ENCODE measurements at places on chromosomes 7 and 10.

- DNase-seq: no peak
These were observed 21.3 kb upstream of the ZMIZ2 start for GRCh38 chr7:44727158-44727936.

DNA sequence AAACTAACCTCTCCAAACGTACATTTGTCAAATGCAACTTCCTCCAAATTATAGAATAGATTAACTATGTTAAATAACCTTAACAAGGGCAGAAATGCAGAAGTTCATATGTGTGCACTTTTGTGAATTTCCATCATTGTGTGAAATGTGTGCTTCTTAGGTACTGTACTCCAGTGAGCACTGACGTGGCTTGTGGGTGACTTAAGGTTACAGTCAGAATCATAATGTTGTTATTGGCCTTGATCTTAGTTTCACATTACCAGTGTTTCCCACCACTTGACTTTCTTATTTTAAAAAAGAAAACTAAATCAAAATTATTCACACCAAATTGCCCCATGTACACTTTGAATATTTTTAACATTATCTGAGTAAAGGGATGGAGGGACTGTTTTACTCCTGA is 155.1 kb upstream of the FZD8 start:
- no peak for DNase-seq

GRCh38 chr7:84524714-84525694 is 330.4 kb upstream of the SEMA3A start:
- DNase-seq: no peak

- DNase-seq: no peak
These were observed 244.5 kb downstream of the KIAA1217 start for GRCh38 chr10:24453404-24453830.

DNA sequence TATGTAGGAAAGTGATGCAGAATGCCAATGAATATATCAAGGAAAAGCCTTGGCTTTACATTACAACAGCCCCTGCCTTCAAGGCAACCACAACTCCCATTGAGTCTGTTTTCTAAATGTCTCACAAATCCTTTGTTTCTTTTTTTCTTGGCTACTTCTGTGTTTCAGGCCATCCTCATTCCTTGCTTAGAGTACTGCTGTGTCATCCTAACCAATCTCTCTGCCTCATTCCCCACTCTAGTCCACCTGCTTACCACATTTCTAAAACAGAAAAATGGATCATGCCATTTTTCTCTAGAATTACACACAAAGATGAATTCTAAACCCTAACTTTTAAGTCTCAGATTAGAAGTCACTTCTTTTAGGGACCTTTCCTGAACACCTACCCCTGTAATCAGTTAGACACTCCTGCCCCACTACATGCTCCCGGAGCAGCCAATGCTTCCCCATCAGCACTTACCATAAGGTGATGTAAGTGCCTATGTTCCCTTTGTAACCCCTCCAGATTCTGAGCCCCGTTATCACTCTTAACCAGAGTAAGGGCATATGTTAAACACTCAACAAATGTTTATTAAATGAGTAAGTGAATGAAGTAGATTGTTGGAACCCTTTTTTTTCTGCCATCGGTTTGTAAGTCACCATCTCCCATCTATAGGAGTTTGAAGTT is 2.8 kb downstream of the BORCS7 start:
- no peak for DNase-seq

DNA sequence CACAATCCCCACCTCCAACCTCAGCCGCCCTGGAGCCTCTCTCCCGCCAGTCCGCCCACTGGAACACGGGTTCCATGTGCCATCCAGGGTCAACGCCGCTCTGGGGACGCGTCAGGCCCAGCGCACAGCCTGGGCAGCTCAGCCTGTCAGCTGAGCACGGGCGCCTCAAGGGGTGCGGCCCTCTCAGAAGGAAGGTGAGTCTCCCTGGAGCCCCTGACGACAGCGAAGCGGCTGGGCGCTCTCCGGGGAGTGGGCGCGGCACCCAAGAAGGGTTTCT is 1.2 kb upstream of the SLC18A3 start:
- no peak for DNase-seq

DNA sequence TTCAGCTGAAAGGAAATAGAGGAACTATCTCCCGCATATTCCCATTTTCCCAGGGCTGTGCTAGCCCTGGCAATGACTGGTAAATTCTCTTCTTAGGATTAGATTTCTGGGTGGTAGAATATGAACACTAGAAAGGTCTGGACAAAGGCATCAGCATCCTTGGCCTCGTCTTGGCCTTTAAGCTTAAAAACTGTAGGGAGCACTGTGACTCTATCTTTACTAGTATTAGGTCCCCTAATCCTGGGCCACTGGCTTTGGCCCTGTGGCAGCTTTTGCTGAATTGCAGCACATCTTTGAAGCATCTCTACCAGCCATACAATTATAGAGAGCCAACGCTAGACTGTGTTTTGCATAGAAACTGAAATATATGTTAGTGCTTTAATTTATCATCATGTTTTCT is 41.5 kb upstream of the EBLN1 start:
- DNase-seq: no peak

DNA sequence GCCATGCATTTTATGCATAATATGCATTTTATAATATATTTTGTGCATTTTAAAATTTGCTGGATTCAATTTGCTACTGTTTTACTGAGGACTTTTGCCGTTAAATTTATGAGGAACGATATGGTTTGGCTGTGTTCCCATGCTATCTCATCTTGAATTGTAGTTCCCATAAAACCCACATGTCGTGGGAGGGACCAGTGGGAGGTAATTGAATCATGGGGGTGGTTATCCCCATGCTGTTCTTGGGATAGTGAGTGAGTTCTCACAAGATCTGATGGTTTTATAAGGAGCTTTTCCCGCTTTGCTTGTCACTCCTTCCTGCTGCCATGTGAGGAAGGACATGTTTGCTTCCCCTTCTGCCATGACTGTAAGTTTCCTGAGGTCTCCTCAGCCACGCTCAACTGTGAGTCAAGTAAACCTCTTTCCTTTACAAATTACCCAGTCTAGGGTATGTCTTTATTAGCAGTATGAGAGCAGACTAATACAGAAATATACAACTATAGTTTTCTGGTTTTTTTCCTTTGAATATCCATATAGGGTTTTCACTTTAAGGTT is 201.4 kb upstream of the SH2B2 start:
- no peak for DNase-seq

GRCh38 chr7:85324145-85324799 is 137.4 kb upstream of the SEMA3D start:
- no peak for DNase-seq

- DNase-seq: no peak
These were observed 134.8 kb upstream of the GDF10 start for GRCh38 chr10:47165168-47165710.

DNA sequence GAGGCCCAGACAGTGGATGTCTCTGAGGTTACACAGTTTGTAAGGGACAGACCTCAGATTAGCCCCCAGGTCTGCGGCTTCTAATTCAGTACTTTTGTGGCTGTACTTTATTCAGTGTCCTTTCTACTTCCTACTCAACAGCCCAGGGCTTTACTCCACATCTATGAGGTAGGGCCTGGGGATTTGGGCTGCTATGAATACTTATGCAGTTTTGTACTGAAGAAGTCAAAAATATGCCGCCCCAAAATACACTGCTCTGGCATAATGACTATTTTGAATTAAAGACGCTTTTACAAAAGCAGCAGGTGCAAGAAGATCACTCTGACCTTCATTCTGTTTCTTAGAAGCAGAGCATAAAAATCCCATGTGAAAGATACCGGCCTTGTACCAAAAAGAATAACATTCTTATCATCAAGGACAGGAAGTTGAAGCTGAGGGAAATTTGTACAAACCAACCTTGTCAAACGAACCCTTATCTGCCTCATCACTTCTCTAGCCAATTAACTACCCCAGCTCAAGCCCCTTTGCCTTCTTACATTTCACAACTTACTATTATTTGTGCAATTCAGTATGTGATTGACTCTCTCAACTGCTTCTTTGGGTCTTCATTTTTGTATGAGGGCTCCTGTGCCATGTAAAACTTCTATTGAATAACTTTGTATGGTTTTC is 26.1 kb upstream of the TRUB1 start:
- no peak for DNase-seq

- no peak for DNase-seq
These were observed 118.4 kb upstream of the INSYN2A start for GRCh38 chr10:127314797-127315196.

- DNase-seq: no peak
These were observed 93.7 kb upstream of the STK17A start for GRCh38 chr7:43489257-43489656.

DNA sequence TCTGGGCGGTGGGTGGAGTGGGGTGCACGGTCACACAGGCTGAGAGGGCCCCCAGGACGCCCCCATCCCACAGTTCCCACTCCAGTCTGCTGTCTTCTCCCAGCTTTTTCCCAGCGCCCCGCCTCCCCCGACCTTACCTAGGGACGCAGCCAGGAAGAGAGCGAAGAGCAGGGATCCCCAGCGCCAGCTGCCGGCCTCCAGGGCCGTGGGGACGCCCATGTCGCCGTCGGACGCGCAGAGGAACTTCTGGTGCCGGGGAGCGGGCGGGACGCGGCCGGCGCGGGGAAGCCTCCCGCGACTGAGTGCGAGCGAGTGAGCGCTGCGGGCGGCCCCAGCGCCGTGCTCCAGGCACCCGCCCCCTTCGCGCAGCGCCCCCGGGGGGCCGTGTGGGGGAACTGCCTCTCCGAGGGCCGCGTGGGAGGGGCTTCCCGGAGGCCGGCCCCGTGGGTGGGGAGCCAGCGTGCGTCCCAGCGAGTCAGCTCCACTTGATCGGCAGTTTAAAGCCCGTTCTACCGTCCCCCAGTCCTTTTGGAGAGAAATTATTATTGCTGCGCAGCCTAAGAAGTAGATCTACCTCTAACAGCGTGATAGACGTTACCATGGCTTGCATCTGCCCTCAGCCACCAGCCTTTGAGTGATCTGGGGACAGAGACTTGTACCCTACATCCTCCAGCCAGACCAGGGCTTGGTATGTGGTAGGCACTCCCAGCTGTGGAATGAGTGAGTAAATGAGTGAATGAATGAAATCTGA is at the start of gene VSIR:
VSIR (minus strand) TSS at position 300 of the 751 bp plus-strand sequence; CDS start at position 219, 81 bp downstream.
- peak; percentile 91 for DNase-seq

GRCh38 chr7:50312250-50313162 is 8.0 kb downstream of the IKZF1 start:
- DNase-seq: no peak

DNA sequence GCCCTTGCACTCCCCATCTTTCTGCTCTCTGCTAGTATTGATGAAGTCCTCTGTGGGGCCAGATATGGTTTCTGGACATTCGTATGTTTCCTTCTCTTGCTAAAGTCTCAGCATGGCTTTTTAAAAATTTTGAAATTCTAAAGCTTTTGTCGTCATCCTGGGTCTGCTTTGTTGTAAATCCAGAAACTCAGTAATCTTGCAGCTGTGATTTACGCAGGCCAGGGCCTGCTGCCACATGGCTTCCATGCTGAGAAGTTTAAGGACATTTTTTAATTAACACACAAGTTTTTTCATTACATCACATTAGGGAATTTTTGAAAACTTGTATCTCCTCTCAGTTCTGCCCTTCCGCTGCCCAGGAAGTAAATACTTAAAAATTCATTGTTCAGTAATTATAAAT is 686.1 kb upstream of the IGFBP3 start:
- no peak for DNase-seq

DNA sequence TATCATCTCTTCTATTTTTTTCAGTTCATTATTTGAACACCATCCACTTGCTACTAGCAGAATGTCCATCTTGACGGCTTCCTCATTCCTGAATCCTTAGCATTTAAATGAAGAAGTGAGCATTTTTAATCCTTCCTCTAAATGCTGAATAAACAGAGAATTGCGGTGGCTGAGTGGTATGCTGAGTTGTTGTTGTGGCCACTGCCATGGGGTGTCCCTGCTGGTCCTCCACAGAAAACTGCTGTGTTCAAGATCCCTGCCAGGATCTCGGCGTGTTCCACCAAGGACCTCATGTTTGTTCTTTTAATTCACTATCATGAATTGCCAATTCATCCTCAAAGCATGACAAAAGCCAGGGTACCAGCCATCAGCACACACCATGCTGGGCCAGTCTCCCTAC is 48.9 kb upstream of the HABP2 start:
- no peak for DNase-seq

DNA sequence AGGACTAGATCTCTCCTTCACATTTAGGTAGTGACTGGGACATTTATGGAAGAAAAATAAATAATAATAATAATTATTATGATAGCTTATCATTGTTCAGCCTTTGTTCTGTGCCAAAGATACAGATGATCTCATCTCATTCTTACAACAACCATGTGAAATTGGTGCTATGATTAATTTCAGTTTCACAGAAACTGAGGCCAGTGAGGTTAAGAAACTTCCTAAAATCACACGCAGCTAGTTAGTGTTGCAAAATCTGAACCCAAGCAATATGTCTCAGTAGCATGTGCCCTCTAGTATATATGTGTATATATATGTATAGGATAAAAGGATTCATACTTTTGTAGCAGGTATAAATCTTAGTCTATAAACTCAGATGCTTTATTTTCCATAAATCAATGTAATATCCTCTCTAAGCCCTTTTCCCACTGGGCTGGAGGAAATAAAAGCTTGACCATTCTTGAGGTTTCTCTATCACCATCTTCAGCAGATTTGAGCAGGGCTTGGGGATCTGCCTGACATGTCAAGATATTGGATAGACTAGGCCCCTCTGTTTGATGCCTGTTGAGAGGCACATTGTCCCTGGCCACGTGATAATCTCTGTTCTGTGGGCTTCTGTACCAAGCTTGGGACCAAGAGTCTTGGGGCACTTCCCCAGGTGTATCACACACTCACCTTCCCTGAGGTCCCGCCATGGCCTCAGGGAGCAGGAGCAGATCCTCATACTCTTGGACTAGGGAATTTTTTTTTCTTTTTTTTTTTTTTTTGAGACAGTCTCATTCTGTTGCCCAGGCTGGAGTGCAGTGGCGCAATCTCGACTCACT is 172.6 kb upstream of the NRP1 start:
- DNase-seq: no peak

- DNase-seq: no peak
These were observed 11.4 kb downstream of the ATG9B start for GRCh38 chr7:151012911-151013347.

GRCh38 chr10:86945361-86946212 is 11.8 kb downstream of the MMRN2 start:
- DNase-seq: no peak

GRCh38 chr10:72567421-72567820 is 58.5 kb downstream of the MICU1 start:
- DNase-seq: no peak

- no peak for DNase-seq
These were observed 116.5 kb upstream of the HDAC9 start for GRCh38 chr7:18378989-18379605.

- DNase-seq: no peak
These were observed 32.2 kb downstream of the LRRC72 start for GRCh38 chr7:16558761-16559302.

GRCh38 chr7:121954803-121955202 is 81.8 kb downstream of the PTPRZ1 start:
- no peak for DNase-seq

DNA sequence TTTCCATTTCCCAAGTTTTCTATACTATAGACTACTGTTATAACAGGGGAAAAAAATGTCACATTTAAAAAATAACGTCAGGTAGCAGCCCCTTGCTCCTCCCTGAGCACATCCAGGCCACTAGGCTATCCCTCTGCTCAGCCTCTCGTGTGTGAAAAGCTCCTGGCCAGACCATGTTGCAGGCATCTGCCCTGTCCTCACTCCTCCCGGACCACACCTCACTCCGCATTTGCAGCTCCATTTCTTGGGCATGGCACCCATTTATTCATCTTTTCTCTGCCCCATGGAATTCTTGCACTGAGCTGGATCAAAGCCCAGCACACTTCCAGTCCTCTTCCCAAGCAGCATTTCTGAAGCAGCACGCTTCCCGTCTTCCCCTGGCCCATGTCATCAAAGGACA is 1.4 kb upstream of the GDF2 start:
- DNase-seq: no peak
